Dermis lymphatic vessel endothelial cell (primary cell): ENCODE measurements at places on chromosomes 7 and 10. TPM values are rescaled to one million over a fixed set of nuclear protein-coding genes. Genes with fewer than 3 reads are reported as not detected.

Gene CDHR1
- total RNA-seq: under 0.01 and 0.09 TPM in 2 replicates

Gene KLF14
- not detected in 2 replicates for total RNA-seq

Gene IKZF1
- total RNA-seq: 0.11 and 0.17 TPM in 2 replicates

Gene TMEM213
- total RNA-seq: not detected in 2 replicates

Gene LFNG
- 10.5 and 46.1 TPM in 2 replicates for total RNA-seq

Gene BLNK
- total RNA-seq: not detected in 2 replicates

Gene GNG11
- total RNA-seq: 395 and 576 TPM in 2 replicates

Gene ACTL6B
- not detected in 2 replicates for total RNA-seq

Gene PON3
- total RNA-seq: 0.09 and 0.11 TPM in 2 replicates

Gene EBLN1
- not detected in 2 replicates for total RNA-seq

Gene COL28A1
- 0.17 TPM in 1 of 2 replicates, not detected in the other for total RNA-seq

Gene ATP6V0A4
- 0.09 and 0.11 TPM in 2 replicates for total RNA-seq

Gene GJC3
- 0.87 and 1.0 TPM in 2 replicates for total RNA-seq
